Activated CD4-positive, alpha-beta T cell treated with anti-CD3 and anti-CD28 coated beads, Interleukin-2, Interleukin-6, amounts not matched to agents 100 ng/mL and 50 ng/mL, durations not matched to agents 16 hours and 8 hours (primary cell): ENCODE measurements at places on chromosomes 7 and 10.

GRCh38 chr10:127234306-127234800, 38.0 kb upstream of the INSYN2A start:
- DNase-seq, result no peak

DNA sequence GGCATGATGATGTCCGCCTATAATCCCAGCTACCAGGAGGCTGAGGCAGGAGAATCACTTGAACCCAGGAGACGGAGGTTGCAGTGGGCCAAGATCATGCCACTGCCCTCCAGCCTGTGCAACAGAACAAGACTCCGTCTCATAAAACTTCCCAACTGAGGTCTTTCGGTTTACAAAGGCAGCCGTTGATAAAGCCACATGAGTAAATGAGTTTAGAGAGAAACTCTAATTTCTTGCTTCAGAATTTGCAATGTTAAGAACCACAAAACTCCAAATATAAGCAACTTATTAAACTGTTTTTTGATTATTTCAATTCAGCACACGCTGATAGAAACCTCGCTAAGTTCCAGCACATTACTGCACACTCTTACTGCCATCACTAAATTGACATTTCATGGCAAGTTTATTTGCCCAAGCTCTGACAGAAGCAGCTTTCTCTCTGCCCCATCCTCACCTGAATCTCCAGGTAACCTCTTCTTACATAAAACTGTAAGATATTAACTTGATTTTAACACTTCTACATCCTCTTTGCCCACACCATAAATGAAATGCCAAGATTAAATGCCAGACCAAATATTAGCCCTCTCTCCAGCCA, 67.7 kb downstream of the FGFR2 start:
- no peak for DNase-seq

GRCh38 chr7:36396150-36396549, 6.5 kb downstream of the ANLN start:
- no peak for DNase-seq

GRCh38 chr10:33332183-33333065, 2.0 kb downstream of the NRP1 start:
- DNase-seq, result no peak

DNA sequence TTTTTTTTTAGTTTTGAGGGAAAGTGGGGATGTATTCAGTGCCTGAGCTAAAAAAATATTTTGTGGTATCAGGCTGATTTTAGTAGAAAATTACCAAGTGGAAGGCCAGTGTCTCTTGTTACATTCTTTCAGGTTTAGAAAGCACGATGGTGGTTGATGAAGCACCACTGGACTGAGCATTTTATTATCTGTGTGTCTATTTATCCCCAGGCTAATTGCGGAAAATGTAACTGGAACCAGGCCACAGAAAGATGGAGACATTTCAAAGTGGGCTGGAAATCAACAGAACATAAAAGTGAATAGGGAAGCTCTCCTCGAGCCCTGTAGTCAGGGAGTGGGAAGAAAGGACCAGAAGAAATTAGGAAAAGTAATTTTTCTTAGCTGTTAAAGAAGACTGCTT, 261.0 kb downstream of the STK31 start:
- DNase-seq, result no peak

DNA sequence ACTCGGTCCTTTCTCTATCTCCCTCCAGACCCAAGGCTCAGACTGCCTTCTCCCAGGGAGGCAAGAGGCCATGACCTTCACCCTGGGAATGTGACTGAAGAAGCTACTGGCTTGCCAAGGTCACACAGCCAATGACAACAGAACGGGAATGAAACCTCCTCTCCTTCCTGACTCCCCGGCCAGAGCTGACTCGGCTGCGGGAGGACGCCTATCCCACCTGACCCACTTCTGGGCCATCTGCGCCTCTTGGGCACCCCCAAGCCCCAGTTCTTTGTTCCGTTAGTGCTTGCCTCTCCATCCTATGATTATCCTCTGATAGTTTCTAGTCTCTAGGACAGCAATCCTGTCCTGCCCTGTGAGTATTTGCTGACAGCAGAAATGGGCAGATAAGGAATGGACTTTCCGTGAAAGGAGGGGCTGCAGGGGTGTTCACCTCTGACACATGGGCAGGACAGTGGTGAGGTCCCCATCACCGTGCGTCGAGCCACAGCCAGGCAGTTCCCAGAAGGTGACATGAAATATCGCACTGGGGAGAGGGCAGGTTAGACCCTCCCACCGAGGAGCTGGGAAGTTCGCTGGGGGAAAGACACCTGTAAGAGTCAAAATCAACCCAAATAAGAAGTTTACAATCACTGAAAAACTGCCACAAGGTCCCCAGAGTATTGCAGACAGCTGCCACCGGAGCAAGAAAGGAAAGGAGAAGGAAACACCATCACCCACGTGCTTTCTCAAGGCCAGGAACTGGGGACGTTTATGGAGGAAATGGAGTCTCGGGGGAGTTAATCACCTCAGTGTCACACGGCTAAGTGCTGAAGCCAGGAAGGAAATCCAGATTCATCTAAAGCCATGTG, 63.0 kb downstream of the INSIG1 start:
- no peak for DNase-seq

DNA sequence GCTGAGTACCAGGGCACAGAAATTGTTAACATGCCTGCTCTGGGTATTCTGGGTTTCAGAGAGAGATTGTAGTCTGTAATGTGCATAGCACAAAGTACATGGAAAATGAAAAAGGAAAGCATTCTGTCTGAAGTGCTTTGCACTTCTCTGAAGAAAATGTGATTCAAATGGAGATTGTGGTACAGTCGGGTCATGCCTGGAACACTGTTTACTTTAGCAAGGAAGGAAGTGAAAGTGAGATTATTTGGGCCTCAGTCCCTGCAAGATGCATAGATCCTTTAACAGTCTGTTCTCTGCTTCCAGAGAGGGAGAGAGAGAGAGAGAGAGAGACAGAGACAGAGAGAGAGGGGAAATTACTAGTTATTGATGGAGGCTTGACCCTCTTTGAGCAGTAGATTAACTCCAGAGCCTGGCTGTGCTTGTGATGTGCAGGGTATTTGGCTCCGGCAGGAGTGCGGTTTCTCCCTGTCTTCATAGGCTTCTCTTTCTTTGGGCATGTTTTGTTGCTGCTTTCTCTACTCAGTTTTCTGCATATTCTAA, 5.4 kb downstream of the VWC2 start:
- DNase-seq, result no peak

DNA sequence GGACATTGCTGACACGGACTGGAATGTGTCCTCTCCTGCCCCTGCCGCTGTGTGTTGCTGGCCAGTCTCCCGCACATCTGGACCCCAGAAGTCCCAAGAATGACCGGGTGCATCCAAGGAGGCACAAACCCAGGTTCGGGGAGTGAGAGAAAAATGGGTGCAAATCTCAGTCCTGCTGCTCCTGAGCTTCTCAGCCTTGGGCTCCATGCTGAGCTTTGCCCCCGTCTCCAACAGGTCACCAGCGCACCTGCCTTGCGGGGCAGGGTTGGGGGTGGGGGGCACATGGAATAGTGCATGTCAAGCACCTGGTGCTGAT, 6.0 kb upstream of the NANOS1 start:
- DNase-seq, result no peak

GRCh38 chr7:155262031-155262430, 35.6 kb upstream of the INSIG1 start:
- no peak for DNase-seq

- DNase-seq, result peak; percentile 31
These were observed 95.7 kb downstream of the DNAJB6 start for GRCh38 chr7:157432541-157432956.

GRCh38 chr10:43971981-43972380, 323.3 kb upstream of the ZNF32 start:
- DNase-seq, result no peak
